ENCODE measurements at places on chromosomes 2 and 18.
A peak's percentile ranks its signal among the peaks of the same experiment; 100 is the strongest.

DNA sequence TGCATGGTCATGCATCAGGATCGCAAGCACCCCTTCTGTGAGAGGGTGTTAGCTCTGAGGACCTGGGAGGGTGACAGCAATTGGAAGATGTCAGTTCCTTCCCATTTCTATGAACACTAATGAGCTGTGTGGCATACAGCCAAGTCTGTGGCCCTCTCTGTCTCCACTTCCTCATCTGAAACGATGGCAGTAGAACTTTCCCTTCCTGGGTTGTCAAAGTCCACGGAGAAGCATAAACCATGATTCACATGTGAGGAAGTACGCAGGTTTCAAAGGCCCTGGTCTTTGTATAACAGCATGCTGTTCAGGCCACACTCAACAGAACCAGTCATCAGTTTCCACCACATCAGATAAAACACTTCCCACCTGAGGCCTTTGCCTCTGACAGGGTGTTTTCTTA, 167.4 kb upstream of the RAB6C start:
- no peak overlapping the region for H3K4me3 ChIP-seq
- no peak overlapping the region for H3K27ac ChIP-seq
- no peaks in the 10 kb centered on the region for H3K36me3 ChIP-seq
- no peak for DNase-seq

GRCh38 chr2:73162856-73163391, 39.5 kb upstream of the NOTO start:
- H3K27me3 ChIP-seq: peaks cover 7% of the 10 kb centered on the region
- DNase-seq: no peak
- no peak overlapping the region for H3K4me3 ChIP-seq
- no peak overlapping the region for H3K27ac ChIP-seq
- H3K36me3 ChIP-seq: no peaks in the 10 kb centered on the region
- H3K4me1 ChIP-seq: no peaks in the 10 kb centered on the region

DNA sequence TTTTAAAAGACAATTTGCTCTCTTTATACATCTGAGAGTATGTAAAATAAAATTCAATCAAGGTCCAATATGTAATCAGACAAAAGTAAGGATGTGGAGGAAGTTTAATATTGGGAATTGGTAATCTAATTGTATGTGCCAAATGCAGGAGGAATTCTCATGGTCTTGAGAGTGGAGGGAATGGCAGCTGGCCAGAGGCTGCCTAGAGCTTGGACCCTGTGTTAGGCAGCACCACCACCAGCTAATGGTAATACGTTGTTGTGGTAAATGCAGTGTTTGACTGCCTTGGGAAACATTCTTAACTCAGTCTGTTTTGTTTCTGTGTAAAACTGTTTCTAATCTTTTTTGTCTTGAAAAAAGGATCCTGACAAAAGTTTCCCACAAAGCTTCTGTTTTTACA, 30.0 kb downstream of the GALNT1 start:
- no peaks in the 10 kb centered on the region for H3K27me3 ChIP-seq
- DNase-seq: no peak
- no peak overlapping the region for H3K4me3 ChIP-seq
- H3K36me3 ChIP-seq: no peaks in the 10 kb centered on the region

- H3K4me3 ChIP-seq: no peak overlapping the region
- no peak overlapping the region for H3K27ac ChIP-seq
- no peaks in the 10 kb centered on the region for H3K27me3 ChIP-seq
- H3K4me1 ChIP-seq: no peaks in the 10 kb centered on the region
- H3K36me3 ChIP-seq: peaks cover 5% of the 10 kb centered on the region
These were observed 10.0 kb downstream of the PHOSPHO2 start for GRCh38 chr2:169704160-169704708.

DNA sequence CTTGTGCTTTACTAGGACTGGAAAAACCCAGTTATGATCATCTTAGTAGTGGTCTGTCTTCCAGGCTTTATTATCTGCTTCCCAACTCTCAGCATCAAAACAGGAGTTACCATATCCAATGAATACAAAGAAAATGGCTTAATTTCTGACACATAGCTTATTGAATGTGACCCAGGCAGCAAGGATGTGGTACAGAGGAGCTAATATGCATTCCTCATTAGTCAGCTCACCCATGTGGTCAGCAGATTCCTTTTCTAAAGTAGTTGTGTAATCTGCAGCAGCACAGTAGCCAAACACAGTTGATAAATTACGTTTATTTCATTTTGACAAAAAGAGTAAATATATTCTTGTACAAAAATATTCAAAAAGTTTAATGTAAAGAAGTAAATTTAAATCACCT, 43.6 kb downstream of the TSPYL6 start:
- no peak overlapping the region for H3K27ac ChIP-seq
- no peaks in the 10 kb centered on the region for H3K4me1 ChIP-seq
- no peaks in the 10 kb centered on the region for H3K36me3 ChIP-seq
- H3K27me3 ChIP-seq: no peaks in the 10 kb centered on the region
- no peak overlapping the region for H3K4me3 ChIP-seq

- H3K4me3 ChIP-seq: no peak overlapping the region
- DNase-seq: peak; percentile 19
- no peaks in the 10 kb centered on the region for H3K27me3 ChIP-seq
- H3K4me1 ChIP-seq: peaks cover 12% of the 10 kb centered on the region
- no peaks in the 10 kb centered on the region for H3K36me3 ChIP-seq
These were observed 25.2 kb upstream of the FAM117B start for GRCh38 chr2:202609381-202610145.
